ENCODE measurements at places on chromosomes 16 and 17. TPM values are rescaled to one million over a fixed set of nuclear protein-coding genes. Genes with fewer than 3 reads are reported as not detected.

DNA sequence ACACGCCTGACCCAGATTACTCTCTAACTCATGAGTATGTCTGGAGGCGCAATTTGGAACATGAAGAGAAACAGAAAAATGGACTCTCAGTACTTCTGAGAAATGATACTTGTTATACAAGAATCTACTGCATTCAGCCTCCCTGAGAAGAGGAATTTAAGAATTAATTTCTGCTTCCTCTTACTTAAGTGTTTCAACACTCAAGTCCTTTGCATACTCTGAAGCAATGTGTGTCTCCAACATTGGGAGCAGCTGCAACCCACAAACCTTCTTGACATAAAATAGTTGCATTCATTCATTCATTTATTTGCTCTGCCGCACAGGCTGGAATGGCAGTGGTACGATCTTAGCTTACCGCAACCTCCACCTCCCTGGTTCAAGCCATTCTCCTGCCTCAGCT lies 199.8 kb downstream of the NPIPA7 start:
- no peak for DNase-seq

Gene RPS2
- total RNA-seq, result 2,961 TPM

- DNase-seq, result no peak
Observed at GRCh38 chr16:66364117-66364958, 2.2 kb upstream of the CDH5 start.

Gene MAP3K14
- total RNA-seq, result 11.7 TPM

GRCh38 chr17:17351901-17352781 lies 49.0 kb downstream of the NT5M start:
- DNase-seq, result no peak
